ENCODE measurements at places on chromosomes 5 and 9.

GRCh38 chr9:38415856-38416255 lies 8.4 kb downstream of the IGFBPL1 start:
- no peak for DNase-seq

DNA sequence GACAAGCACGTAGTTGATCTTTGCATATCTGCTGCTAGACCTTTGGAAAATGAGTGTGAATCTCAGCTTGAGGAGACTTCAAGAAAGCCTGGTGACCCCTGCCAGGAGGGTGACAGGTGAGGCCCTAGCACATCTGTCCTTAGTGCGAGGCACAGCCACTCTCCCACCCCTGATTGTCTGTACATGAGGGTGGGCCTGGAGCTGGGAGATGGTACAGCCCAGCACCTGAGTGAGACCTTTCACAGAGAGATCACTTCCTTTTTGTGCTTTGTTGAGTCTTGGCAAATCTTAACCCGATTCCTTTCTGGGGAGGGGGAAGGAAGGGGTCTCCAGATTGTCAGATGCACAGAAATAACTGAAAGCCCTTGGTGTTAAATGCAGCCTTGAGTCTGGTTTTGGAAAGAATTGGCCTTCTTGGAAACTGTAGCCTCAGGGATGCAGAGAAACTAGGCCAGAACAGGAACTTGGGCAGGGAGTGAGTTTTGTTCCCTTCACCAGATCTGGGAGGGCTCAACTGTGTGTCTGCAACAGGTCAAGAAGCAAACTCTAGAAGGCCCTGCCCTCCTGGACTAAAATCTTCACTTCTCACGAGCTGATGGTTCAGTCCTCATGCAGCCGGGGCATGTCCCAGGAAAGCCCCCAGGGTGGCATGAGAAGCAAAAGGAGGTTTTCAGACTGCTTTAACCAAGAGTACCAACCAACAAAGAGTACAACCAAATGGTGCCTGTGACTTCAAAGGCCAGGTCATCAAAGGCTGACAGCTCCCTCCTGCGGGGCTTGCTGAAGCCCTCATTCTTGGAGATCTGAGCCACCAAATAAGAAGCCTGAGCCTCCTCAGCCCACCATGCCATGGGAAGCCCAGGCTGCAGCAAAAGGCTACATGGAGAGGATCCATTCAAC lies 20.8 kb upstream of the SEMA4D start:
- DNase-seq, result no peak

DNA sequence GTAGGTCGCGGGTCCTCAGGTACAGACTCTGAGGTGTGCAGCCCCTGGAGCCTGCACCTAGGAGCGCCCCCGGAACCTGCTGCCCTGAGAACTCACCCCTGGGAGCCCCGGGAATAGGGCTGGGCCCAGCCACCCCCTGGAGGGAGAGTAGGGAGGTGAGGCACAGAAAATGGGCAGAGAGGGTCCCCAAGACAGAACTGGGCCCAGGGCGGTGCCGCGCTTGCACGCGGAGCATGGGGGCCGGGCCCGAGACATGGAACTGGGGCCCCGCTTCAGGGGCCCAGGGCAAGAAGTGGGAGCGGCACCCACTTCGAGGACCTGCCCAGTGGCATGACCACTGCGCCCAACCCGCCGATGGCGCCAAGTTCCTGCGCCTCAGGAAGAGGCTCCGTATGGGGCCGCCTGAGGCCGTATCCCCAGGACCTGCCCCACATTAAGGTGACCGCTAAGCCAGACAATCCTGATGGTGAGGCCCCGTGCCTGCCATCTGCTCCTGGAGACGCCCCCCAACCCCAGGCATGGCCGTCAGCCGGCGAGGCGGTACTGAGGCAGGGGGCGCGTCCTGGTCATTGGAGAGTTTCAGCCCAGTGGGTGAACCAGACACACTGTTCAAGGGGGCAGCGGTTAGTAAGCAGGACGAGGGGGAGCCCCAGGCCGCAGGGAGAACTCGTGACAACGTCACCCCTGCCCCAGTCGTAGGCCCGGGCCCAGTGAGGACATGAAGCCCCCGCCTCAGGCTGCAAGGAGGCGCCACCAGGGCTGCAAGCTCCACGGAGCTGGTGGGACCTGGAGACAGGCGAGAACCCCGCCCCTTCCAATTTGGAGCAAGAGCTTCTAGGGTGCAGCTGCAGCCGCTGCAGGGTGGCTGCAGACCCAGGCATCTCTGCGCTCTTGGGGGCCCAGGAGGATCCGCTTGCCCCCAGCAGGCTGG lies 89.5 kb upstream of the PUM3 start:
- DNase-seq, result no peak

DNA sequence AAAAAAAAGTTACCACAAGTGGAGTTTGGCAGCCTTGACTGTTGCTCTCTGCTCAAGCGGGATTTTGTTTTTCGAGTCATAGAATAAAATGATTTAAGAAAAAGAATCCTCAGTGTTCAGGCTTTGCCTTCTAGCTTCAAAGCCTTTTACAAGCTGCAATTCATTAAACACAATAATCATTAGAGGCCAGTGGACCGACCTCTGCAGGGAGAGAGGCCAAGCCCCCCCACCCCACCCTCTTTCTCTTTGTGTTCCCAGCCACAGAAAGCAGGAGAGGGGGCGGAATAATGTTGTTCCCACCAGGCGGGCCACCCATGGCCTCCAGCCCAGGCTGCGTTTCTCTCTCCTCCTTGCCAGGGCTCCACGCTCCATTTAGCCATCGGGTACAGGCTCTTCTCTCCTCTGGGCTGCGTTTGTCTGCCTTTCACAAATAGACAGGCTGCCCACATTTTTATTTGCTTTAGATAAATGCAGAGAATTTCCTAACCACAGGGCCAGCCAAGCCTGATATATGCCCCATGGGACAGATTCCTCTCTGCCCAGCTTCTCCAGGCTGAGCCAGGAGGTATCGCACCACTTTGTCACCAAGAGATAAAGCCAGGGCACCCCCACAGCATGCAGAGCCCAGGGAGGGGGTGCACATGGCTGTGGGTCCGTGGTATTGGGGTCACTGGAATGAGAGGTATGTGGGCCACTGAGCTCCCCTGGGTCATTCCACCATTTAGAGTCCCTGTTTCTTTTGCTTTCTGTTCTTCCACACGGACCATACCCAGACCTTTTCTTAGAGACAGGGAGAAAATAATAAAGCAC lies 318.8 kb downstream of the PIK3R1 start:
- DNase-seq, result peak; percentile 84

- DNase-seq, result no peak
Observed at GRCh38 chr5:141150224-141150992, 551 bp downstream of the PCDHB6 start.

DNA sequence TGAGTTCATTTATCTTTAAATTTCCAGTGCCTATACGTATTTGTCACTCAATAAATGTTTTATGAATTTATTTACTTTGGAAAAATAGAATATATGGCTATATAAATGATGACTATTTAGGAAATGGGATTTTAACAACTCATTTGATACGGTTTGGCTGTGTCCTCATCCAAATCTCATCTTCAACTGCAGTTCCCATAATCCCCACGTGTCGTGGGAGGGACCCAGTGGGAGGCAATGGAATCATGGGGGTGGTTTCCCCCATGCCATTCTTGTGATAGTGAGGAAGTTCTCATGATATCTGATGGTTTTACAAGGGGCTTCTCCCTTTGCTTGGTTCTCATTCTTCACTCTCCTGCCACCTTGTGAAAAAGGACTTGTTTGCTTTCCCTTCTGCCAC lies 187.6 kb upstream of the EFNA5 start:
- no peak for DNase-seq

DNA sequence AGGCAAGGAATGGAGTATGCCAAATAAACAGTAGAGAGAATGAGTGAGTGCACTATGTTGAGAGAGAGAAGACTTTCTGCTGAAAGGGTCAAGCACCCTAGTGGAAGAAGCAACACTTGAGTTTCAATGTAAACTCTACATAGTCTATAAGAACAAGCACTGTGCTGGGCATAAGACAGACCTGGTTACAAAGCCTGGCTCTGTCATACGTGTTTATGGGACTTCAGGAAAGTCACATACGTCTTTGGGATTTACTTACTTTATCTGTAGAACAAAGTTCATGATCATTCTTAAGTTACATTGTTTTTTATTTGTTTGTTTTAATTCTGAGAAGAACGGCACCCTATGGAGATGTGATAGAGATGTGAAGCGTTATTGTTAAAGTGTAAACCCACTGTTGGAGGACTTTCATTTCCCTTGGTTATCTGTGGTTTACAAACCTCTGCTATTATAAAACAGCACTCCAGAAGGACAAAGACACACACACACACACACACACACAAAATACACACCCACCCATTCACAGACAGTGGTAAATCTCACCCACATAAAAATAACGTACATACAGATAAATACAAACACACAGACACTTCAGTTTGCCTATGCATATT lies 70.7 kb upstream of the TRIM32 start:
- no peak for DNase-seq

Data from DMS79 treated with DMSO at 0.1 percent for 48 hours (cell line).